Articular chondrocyte of knee joint (primary cell): ENCODE measurements at places on chromosomes 3 and 15. TPM values are rescaled to one million over a fixed set of nuclear protein-coding genes. Genes with fewer than 3 reads are reported as not detected.

The CFAP100 gene
- not detected in 2 replicates for total RNA-seq

The CSPG4 gene
- 144 and 158 TPM in 2 replicates for total RNA-seq

The RASGRP1 gene
- under 0.01 and 0.11 TPM in 2 replicates for total RNA-seq

The PRSS50 gene
- total RNA-seq: under 0.01 TPM in 1 of 2 replicates, not detected in the other

The KBTBD8 gene
- total RNA-seq: 7.3 and 11.3 TPM in 2 replicates
